ENCODE measurements at places on chromosomes 6 and 20. TPM values are rescaled to one million over a fixed set of nuclear protein-coding genes. Genes with fewer than 3 reads are reported as not detected.

- H3K4me1 ChIP-seq = no peaks in the 10 kb centered on the region
- no peak for DNase-seq
- no peaks in the 10 kb centered on the region for H3K36me3 ChIP-seq
- H3K27me3 ChIP-seq = no peaks in the 10 kb centered on the region
- H3K4me3 ChIP-seq = no peak overlapping the region
Measured at GRCh38 chr6:71855406-71855805, 30.9 kb upstream of the RIMS1 start.

KHDRBS2 gene
- 0.27 TPM for total RNA-seq

GRCh38 chr6:89997456-89998445 is 103.5 kb downstream of the GJA10 start:
- H3K4me3 ChIP-seq = no peak overlapping the region
- peaks cover 4% of the 10 kb centered on the region for H3K4me1 ChIP-seq
- H3K27ac ChIP-seq = no peak overlapping the region
- H3K36me3 ChIP-seq = no peaks in the 10 kb centered on the region
- no peaks in the 10 kb centered on the region for H3K27me3 ChIP-seq
- DNase-seq = no peak

- H3K36me3 ChIP-seq = no peaks in the 10 kb centered on the region
- H3K27me3 ChIP-seq = no peaks in the 10 kb centered on the region
- no peaks in the 10 kb centered on the region for H3K4me1 ChIP-seq
- no peak overlapping the region for H3K4me3 ChIP-seq
- no peak overlapping the region for H3K27ac ChIP-seq
- no peak for DNase-seq
Measured at GRCh38 chr20:54362283-54362682, 113.1 kb upstream of the DOK5 start.

DNA sequence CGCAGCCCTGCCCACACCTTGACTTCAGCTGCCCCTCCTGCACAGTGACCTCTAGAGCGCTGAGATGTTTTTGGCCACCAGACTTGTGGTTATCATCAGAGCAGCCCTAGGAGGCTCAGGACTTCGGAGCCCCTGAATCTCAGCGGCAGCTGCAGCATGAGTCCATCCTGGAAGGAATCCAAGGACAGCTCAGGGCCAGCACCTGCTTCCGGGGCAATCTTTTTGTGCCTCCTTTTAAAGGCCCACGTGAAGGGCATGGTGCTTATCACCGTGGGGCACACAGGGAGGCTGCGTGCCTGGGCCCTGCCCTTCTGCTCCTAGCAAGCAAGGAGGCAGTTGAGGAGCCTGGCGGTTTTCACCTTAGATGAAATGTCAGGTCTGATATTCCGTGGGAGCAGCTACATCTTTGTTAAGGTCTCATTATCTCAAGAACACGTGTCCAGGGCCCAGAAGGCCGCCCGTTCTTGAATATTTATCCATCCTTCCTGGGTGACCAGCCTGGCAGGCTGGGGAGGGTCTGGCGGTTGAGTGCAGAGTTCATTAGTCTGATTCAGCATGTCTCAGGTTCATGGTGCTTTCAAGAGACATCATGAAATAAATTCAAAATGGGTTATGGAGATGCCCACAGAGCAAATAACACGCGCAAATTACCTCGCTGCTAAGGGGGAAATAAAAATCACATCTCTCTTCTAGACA is 392.4 kb downstream of the TAF4 start:
- no peaks in the 10 kb centered on the region for H3K4me1 ChIP-seq
- H3K27me3 ChIP-seq = peaks cover 3% of the 10 kb centered on the region
- H3K36me3 ChIP-seq = no peaks in the 10 kb centered on the region
- no peak for DNase-seq
- no peak overlapping the region for H3K4me3 ChIP-seq

Data from sigmoid colon (tissue), 7 donors.